ENCODE measurements at places on chromosomes 12 and 14.
A peak's percentile ranks its signal among the peaks of the same experiment; 100 is the strongest.

DNA sequence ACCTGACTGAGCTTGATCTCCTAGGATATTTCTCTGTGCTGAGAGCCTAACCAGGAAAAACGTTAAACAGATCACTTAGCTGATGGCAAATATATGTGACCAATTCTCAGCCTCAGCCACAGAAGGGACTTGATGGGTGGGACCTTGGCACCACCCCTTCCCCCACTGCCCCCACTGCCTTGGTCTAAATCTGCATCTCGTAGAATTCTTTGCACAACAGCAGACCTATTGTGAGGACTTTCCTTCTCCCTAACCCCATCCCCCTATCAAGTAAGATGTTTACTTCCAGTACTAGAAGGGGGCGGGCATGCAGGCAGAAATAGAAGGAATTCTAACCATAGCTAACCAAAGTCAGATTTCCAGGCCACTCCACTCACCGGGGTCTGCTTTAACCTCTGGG, 313.2 kb downstream of the PCNX1 start:
- no peak for DNase-seq

GRCh38 chr14:74546416-74546815, 52.9 kb downstream of the ISCA2 start:
- DNase-seq = no peak

GRCh38 chr14:100467939-100468338, 119.3 kb downstream of the BEGAIN start:
- DNase-seq = no peak

GRCh38 chr12:117000316-117000715, 89.6 kb downstream of the FBXW8 start:
- DNase-seq = no peak

DNA sequence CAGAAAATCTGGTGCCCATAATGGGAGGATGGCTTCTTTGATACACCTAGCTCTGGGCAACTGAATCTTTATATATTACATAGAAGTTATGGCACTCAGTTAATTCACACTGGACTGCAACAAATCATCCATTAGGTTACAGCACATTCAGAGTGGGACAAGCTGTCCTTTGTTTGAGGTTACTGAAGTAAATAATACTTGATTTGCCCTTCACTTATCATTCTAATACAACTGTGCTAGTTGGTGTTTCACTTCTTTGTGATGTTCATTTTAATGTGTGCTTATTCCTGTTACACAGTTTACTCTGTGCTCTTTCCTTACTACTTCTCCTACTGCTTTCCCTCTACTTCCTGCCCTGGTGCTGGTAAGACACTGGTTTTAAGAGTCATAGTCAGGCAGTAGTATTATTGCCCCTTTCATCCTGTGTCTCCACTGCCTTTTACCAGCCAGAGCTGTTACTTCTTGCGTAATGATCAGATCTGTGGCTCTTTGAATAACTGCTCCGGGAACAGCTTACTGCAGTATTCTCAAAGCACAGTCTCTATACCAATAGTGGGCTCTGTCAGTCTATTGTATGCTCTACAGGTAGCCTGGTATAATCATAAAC, 36.4 kb upstream of the GXYLT1 start:
- peak; percentile 8 for DNase-seq

GRCh38 chr14:66745078-66745477, 237.1 kb downstream of the GPHN start:
- DNase-seq = no peak

GRCh38 chr12:54991161-54991990, 6.8 kb upstream of the TESPA1 start:
- DNase-seq = no peak

- DNase-seq = no peak
Measured at GRCh38 chr12:130945786-130946492, 7.8 kb upstream of the ADGRD1 start.

- DNase-seq = no peak
Measured at GRCh38 chr14:24113379-24113800, 1.2 kb upstream of the DCAF11 start.

GRCh38 chr14:104604458-104605449, at the start of gene TMEM179:
TMEM179 (minus strand) TSS chr14:104604772; CDS start chr14:104604741, 31 bp downstream.
- DNase-seq = peak; percentile 85

- no peak for DNase-seq
Measured at GRCh38 chr12:119678459-119678858, 10.5 kb downstream of the PRKAB1 start.

GRCh38 chr14:81261176-81261575, 40.4 kb upstream of the GTF2A1 start:
- DNase-seq = no peak

DNA sequence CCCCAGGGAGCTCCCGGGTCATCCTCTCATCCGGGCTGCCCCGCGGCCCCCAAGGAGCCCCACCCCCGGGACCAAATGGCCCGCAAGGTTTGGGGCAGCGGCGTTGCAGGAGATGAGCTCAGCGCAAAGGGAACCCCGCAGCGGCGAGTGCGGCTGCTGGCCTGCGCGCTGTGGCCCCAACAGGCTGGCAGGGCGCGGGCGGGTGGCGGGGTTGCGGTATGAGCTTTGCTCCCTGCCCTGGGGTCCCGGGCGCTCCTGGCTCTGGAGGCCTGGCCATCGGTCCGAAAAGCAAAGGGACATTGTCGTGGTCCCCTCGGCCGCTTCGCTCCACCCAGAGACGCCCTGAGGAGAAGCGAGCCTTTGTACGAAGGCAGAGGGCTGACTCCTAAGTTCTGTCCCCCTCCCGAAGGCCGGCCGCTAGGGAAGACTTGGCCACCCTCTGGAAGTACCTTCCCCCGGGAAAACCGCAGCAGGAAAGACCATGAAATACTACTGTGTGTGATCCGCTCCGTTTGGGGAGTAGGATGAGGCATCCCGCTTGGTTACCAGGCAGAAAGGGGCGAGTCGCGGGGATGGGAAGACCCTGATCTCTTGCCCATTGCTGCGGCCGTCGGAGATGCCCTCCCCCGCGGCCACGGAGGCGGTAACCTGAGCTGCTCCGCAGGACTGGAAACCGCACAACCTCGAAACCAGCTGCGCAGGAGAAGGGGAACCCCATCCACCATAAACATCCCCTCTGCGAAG, 620 bp upstream of the NID2 start:
- DNase-seq = peak; percentile 31

Data from hepatocyte (in vitro differentiated cells).